ENCODE measurements at places on chromosomes 6 and 20.

- DNase-seq = peak; percentile 29
These were observed 92.5 kb upstream of the NXT1 start for GRCh38 chr20:23257848-23258746.

DNA sequence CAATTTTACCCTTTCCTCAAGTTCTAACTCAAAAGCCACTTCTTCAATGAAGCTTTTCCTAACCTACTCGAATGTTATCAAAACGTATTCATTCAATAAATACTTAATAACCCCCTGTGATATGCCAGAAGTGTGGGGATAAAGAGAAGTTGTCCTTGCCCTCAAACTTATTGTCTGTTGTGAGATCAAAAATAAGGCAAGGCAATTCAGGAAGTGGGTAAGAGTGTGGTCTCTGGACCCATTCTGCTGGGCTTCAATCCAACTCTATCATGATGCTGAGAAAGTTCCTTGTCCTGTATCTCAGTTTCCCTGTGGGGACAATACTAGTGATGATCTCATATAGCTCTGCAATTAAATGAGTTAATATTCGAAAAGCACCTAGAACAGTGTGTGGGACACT lies 92.8 kb downstream of the PRDM1 start:
- no peak for DNase-seq

DNA sequence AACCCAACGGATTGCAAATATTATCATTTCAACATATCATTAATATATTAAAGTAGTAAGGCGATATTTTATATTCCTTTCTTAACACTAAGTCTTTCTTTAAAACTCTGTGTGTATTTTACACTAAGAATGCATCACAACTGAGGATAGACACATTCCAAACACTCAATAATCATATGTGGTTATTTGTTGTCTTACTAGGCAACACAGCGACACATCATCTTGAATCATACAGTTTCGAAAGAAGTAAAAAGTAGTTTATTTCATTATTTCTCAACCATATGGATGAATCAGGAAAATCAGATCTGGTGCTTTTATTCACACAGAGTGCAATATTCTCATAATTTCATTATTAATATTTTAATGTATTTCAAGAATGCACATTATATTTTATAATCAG lies 662.4 kb downstream of the EPHA7 start:
- DNase-seq = peak; percentile 27

GRCh38 chr6:112015725-112016124 lies 38.2 kb upstream of the CCN6 start:
- no peak for DNase-seq

DNA sequence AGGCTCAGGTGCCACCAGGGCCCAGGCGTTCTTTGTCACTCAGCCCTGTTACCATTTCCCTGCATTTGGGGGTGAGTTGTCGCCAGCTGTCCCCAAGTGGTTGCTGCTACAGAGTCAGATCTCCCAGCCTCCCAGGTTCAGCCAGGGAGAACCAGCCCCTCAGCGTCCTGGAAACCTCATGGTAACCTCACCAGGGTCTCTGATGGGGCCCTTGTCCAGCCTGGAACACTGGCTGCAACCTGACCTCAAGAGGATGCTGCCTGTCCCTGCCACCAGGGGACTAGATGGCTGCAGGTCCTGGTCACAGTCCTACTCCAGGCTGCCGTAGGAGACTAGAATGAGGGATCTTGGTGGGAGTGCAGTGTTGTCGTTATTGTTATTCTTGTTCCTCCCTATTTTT lies 228.3 kb upstream of the PDE10A start:
- DNase-seq = no peak

GRCh38 chr6:29708432-29709179 lies 14.6 kb upstream of the HLA-F start:
- no peak for DNase-seq

- DNase-seq = no peak
These were observed 150.9 kb upstream of the STMND1 start for GRCh38 chr6:16950825-16951495.

- no peak for DNase-seq
These were observed 16.1 kb downstream of the MYLK4 start for GRCh38 chr6:2734488-2735166.

DNA sequence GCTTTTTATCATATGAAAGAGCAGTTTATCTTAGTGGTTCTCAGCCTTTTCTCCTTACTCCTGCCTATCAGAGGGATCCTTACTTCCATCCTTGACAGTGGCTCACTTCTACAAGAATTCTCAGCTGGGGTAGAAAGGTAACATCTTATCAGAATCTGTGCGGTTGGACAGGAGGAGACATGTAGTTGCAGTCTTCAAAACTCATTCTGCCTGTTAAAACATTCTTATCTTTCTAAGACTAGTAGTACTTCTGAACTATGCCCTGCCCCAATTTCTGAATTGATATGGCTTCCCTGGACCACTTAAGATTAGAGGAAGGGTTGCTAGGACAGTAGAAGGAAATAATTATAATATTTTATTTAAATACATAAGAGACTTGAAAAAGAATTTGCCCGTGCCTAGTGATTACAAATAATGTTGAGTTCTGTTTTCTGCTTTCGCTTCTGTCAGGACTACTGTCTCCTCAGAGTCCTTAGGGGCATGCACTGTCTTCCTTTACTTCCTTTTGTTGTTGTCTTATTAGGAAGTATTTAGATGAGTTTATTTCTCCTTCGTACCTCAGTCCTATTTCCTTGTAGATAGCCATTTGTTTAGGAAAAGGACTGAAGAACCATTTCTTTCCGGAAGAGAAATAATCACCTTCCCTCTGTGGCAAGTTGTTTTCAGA lies 24.9 kb downstream of the BLTP3A start:
- DNase-seq = no peak

GRCh38 chr6:3389390-3390167 lies 67.3 kb downstream of the SLC22A23 start:
- DNase-seq = no peak

- no peak for DNase-seq
These were observed 16.4 kb downstream of the TRMT6 start for GRCh38 chr20:5933802-5934436.

GRCh38 chr6:106244521-106244920 lies 81.0 kb downstream of the ATG5 start:
- DNase-seq = no peak

DNA sequence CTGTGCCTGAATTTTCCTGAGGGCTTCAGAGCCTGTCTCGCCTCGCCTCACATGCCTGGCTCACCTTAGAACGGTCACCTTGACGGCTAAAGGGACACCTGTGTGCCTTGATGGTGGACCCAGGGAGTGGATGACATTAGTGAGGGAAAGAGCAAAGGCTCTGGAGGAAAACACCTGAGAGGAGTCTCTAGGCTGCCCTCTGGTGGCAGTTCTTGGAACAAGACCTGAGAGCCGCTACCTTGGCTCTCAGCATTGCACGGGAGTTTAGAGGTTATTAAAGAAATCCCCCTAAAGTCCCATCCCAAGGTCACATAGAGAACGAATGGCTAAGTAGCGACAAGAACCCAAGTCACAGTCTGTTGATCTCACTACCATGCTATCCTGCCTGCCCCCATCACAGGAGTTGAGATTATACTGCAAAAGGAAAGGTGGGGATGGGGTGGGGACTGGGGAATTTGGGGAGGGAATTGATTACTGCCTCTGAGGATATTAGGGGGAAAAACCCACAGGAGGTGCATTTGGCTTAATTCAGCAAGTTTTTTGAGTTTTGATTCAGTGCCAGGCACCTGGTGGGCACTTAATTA lies 7.9 kb upstream of the CDSN start:
- no peak for DNase-seq

- no peak for DNase-seq
These were observed 41.3 kb upstream of the TBC1D7 start for GRCh38 chr6:13369591-13369990.

DNA sequence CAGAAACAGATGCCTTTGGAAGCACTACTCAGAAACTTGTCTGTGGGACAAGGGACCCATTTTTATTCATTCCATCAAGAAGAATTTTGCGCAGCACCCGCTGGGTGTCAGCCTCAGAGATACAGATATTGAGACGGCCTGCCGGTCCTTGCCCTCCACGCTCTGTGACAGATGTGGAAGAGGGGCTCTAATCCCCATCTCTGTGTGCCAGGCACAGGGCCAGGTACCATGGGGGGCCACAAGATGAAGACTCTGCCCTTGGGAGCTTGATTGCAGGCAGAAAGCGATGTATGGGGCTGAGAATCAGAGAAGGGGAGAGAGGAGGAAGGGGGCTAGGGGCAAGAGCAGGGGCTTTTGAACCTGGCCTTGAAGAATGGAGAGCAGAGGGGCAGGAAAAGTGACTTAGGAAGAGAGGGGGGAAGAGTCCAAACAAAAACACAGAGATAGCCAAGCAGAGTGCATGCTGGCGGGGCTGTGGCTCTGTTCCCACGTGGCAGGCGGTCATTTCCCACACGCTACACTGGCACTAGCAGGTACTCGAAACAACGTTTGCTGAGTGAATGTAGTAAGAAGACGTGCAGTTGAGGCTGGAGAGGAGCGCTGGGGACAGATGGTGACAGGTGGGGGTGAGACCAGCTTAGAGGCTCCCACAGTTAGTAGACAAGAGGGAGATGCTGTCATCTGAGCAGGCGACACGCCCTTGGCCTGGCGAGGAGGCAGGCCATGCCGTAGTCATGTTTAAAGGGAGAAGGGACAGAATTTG lies 170.3 kb upstream of the SNX9 start:
- DNase-seq = no peak

- DNase-seq = peak; percentile 39
These were observed 249.5 kb downstream of the ADGRG6 start for GRCh38 chr6:142551274-142551811.

DNA sequence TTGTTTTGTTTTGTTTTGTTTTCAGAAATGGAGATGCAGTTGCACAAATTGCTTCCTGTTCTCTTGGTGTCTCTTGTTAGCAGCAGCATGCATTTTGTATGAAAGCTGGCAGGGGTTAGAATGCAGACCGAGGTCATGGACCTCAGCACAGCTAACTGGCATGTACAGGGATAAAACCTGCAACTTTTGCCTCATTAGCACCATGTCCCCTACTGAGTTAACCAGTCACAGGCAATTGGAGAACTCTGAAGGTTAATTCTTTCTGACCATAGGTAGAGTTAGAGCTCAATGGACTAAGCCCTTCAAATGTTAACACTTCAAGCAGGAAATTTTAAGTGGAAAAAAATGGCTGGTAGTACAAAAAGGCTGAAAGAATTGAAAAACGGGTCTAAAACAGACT lies 377.1 kb downstream of the ADGRB3 start:
- DNase-seq = no peak

DNA sequence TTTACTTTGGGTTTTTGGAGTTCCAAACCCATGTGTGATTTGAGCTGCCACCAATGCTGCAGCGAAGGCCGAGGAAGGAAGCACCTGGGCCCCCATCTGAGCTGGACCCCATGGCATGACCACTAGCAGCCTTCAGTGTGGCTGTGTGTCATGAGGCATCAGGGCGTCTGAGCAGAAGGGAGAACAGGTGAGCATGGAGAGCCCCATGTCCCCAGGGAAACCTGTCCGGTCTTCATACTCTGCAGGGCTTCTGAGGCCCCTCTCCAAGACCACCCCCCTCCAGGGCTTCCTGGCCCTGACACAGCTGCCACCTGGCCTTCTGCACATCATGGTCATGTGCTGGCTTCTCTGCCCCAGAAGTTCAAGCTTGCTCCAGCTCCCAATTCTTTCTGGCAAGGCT lies 169.1 kb upstream of the CST7 start:
- no peak for DNase-seq

GRCh38 chr6:21138336-21139069 lies 455.0 kb upstream of the SOX4 start:
- DNase-seq = no peak

- DNase-seq = no peak
These were observed 82.2 kb downstream of the ANKRD60 start for GRCh38 chr20:58146081-58146745.

DNA sequence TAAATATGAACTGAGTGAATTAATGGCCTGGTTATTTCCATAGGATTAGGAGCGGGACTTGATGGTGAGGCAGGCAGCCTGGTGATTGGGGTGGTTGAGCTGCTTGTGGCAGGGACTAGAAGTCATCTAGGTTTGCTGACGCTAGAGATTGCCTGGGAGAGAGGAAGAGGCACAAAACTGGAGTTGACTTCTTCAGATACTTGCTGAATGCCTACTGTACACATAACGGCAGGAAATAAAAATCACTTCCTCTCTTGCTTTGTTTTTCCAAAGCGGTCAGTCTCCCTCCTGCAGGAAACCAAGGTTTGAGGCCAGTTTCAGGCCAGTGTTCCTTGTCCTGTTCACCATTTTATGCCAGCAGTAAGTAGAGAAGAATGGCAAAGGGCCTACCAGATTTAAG lies 36.7 kb upstream of the MYLIP start:
- DNase-seq = no peak

DNA sequence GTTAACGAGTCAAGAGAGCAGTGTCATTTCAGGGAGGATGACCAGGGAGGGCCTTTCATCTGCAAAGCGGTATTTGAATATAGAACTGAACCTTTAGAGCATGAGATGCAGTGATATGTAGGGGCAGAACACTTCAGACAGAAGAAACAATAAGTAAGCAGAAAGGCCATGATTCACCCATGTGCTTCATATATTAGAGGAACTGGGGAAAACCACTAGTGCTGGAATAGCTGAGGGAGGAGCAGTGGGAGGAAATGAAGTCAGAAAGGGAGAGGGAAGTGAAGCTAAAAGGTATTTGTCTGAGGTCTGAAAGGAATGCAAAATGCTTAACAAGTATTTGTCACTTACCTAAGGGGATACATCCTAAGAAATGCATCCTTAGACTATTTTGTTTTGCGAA lies 391.2 kb downstream of the ADGRB3 start:
- no peak for DNase-seq

- DNase-seq = no peak
These were observed 676.2 kb downstream of the HDGFL1 start for GRCh38 chr6:23245572-23245971.

DNA sequence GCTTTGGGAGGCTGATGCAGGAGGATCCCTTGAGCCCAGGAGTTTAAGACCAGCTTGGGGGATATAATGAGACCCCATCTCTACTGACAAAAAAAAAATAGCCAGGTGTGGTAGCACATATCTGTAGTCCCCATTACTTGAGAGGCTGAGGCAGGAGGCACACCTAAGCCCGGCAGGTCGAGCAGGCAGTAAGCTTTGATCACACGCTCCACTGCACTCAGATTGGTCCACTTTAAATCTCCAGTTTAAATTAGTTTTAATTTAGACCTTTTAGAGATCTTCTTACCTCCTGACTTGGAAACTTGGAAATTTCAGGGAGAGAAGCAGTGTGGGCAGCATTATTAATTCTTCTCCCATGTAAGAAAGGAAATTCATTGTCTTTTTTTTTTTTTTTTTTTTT lies 16.8 kb upstream of the PLCB4 start:
- DNase-seq = no peak

DNA sequence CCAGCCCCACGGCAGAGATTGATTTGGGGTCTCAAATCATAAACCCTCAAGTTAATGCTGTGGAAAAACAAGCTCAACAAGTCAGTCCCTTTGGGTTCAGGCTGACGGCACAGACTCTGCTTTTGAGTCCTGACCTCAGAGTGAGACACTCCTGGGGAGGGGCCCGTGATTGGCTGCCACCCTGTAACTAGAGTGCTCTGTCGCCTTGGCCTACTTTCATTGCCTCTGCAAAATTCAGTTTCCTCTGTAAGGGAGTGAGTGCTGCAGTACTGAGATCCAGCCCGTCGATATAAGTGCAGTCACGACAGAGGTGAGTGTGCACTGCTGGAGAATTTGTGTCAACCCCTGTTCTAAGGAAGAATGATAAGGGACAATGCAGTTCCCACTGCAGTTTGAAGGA lies 105.6 kb downstream of the ANKS1A start:
- no peak for DNase-seq

GRCh38 chr6:5814901-5815300 lies 191.8 kb downstream of the NRN1 start:
- DNase-seq = no peak

Data from epithelial cell of prostate (primary cell).